NCI-H1105 treated with DMSO at 0.1 percent for 48 hours (cell line): ENCODE measurements at places on chromosomes 11 and 22.

DNA sequence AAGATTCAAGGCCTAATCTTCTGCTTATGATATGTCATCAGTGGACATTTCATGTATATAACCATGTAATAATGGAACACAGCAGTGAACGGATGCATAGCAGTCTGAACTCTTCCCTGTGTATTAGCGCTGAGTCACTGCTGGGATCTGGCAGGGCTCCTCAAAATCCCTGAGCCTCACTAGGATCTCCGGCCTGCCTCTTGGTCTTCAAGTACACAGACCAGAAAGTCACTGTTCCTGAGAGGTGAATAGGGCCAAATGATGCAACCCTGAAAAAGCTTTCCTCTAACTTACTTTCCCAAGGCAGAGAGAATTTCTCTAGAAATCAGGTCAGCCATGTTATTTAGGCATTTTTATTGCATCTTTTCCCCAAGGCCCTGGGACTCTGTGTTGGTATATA, 35.0 kb downstream of the POU2AF1 start:
- DNase-seq: no peak

GRCh38 chr11:7471071-7471470, 14.2 kb upstream of the OLFML1 start:
- DNase-seq: no peak

DNA sequence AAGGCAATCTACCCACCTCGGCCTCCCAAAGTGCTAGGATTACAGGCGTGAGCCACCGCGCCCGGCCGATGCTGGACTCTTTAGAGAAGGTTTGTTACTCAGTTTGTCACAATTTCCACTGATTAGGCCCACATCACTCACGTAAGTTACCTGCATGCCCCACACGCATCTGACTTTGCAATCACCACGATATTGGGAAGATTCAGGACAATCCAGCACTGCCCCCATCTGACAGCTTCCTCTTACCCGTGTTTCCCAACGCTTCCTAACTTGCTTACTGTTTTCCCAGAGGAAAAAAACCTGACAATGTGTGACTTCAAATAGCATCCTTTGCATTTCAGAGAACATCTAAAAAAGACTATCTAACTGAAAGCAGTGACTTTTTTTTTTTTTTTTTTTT, 21.8 kb upstream of the EIF3M start:
- no peak for DNase-seq

DNA sequence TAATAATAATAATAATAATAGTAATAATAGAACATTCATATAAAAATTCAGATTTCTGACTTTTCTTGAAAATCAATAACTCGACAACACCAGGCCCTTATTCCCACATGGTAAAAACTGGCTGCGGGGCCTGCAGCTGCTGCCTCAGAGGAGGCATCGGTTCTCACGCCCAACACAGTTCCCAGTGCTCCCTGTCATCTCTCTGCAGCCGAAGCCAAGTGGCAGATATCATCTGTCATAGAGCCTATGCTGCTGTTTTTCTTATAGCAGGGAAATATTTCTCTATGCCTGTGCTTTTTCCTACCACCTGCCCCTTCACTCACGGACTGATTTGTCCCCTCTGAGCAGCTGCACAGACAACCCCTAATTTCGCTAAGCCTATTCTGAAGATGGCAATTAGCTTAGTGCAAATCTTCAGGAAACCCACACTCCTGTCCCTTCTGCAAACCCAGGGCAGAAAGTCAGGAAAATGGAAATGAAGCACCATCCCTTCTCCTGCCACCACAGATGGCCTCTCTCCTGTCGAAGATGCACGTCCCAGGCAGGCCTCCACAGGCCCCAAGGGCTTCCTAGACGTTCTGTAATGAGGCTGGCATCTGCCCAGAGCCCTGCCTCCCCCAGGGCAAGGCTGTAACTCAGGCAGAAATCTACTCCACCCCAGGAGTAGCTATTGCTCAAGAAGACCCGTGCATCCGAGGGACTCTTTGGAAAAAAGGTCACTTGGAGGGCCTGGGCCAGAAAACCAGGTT, 66.7 kb downstream of the SYN3 start:
- DNase-seq: peak; percentile 73

GRCh38 chr11:2393941-2394817, 6.4 kb upstream of the TSSC4 start:
- DNase-seq: no peak

DNA sequence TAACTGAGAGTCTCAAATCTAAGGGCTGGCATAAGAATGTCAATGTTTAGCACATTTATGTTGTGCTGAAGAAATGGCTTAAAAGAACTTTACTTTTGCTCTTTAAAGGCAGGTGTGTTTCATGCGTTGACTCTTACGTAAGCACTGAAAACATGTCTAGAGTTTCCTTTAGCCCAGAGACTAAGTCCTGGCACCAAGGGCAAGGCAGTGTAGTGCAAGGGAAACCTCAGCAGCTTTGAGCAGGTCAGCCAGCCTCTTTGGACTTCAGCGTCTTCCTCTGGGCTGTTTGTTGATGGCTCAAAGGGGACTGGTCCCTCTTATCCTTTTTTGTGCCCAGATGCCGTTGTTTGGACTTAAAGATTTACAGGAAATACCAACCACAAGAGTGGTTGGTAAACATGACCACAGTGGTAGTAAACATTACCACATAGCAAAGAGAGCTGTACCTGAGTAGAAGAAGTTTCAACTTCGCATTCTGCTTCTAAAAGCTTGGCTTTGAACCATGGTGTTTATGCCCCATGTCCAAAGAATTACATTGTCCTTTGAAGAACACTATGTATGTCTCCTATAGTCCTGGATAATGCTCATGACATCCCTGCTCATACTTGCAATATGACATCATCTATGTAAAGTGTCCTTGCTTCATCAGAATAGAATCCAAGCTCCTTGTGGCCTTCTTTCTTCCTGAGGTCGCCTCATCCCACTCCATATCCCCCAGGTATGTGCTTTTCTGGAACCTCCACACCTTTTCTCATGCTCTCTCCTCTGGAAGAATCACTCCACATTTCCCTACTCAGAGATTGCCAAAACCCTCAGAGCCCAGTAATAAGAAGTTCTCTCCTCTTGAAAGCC, 23.5 kb downstream of the TENM4 start:
- DNase-seq: no peak

DNA sequence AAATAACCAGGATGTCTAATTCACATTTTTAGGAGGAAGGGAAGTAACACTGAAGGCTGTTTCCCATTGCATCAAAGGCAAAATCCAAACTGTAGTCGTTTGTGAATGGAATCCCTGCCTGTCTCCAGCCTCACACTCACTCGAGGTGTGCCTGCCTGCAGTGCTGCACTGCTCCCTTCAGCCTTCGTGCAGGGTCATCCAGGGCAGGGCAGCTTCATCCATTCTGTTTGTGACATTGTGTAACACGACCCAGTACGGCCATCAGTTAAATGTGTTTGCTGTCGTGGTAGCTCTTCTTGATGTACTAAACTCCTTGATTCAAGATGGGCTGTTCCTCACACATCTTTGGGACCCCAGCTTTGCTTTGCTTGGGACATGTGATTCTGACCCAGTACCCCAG, 34.3 kb downstream of the LDLRAD3 start:
- DNase-seq: no peak

GRCh38 chr11:124840666-124841065, 24.6 kb upstream of the ROBO3 start:
- no peak for DNase-seq

DNA sequence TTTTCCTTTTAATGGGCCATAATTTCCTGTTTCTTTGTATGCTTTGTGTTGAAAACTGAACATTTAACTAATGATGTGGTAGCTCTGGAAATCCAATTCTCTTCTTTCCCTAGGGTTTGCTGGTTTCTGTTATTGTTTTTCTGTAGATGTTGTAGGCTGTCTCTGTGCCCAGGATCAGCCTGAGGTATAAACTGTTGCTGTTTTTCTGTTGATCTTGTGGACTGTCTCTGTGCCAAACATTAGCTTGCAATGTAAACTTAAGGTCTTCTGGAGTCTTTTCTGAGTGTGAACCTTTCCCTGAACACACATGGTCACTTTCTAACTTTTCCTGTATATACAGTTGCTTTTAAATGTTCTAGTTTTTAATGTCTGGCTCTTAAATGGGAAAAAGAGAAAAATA, 5.9 kb upstream of the TSKU start:
- no peak for DNase-seq

GRCh38 chr11:124717421-124717785, 22.3 kb upstream of the NRGN start:
- DNase-seq: no peak

- no peak for DNase-seq
These were observed at the start of gene CD81 for GRCh38 chr11:2376751-2377451. Gene CD81 (plus strand): TSS chr11:2377310. CDS start chr11:2377550, 240 bp downstream.

GRCh38 chr11:46222490-46223251, 54.8 kb upstream of the CREB3L1 start:
- DNase-seq: no peak

DNA sequence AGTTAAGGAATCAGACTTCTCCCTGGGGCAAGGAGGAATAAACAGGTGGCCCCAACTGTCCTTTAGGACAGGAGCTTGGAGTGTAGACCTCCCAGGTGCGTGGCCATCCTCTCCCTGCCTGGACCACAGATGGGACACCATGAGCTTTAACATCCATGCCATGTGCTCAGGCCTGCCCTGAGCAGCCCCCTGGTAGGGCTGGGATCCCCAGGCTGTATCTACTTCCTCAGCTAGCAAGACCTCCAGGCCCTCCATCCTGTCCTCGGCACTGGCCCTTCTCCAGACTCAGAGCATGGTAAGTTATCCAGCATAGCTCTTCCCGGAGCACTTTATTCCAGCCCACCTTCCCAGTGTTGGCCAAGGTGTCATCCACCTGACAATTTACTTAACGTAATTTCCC, 5.7 kb downstream of the CD6 start:
- DNase-seq: no peak

DNA sequence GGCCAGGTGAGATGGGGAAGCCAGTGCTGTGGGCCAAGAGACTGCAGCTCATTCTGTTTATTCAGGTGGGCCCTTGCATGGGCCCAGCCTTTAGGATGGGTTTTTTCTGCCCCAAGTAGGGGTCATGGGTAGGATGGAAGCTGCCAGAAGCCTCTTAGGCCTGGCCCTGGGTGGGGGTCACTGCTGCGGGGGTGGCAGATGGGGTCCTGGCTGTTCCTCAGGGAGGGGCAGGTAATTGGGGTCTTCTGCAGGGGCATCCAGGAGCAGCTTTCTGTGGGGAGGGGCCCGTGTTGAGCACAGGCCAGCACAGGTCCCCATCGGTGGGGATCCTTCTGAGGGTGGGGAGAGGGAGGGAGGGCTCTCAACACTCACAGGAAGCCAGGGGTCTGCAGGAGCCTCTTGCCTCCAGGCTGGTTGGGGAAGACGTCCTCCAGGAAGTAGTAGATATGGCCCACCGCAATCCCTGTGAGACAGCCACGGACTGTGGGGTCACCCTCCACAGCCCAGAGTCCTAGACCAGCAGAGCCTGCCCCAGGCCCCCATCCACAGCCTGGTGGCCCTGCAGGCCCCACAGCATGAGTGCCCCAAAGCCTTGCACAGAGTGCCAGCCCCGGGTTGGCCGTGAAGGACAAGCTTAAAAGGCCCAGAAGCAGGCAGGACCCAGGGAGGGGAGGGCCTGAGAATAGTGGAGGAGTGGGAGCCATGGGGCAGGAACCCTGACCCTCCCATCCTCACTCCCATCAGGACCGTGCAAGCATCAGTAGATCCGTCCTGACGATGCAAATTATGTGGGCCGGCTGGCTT, 1.9 kb downstream of the DERL3 start:
- DNase-seq: no peak

DNA sequence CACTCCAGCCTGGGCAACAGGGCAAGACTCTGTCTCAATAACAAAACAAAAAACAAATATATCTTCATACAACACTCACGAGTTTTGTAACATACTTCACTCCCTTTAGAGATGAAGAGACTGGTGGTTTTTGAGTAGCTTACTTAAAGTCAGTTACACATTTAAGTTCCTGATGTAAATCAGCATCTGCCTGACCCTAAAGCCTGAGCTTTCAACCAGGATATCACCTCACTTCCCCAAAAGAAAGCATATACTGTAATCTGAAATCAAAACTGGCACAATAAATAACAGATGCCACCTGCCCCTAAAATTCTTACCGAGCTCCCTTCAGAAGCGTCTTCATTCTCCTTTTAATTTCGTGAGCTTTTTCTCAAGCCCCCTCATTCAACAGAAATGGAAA, 31.5 kb downstream of the LARGE1 start:
- no peak for DNase-seq

GRCh38 chr22:19995611-19996339, 20.8 kb downstream of the ARVCF start:
- DNase-seq: no peak

DNA sequence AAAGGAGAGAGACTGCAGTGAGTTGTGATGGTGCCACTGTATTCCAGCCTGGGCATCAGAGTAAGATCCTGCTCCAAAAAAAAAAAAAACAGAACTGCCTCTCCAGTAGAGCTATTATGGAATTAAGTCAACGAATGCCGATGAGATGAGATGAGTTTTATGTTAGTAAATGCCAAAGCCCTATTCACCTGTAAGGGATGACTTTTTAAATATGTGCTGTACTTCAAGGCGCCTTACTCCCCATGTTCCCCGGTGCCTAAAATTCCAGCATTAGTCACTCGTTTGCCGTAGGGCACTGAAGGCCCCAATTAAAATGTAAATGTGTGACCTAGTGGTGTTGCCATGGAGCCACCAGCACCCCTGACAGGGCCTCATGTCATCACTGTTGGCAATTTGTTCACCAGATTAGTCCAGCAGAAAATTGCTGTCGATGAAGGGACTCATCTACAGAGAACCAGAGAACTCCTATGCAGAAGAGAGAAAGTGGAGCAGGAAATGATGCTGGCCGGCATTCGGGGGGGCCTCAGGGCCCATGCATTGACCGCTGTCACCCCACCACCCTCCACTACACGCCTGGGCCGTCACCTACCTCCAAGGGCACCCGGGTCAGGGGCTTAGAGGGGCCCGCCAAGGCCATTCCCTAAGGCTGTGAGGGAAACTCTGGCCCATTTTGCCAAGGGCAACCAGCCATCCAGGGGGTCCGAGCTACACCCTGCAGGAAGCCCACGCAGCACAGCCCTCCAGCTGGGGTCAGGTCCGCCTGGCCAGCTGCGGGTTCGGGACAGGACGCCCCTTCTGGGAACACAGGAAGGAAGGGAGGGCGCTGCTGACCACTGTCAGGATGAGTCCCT, 17.8 kb downstream of the LIF start:
- DNase-seq: no peak

- no peak for DNase-seq
These were observed 79.3 kb downstream of the SGSM3 start for GRCh38 chr22:40449676-40450035.

- DNase-seq: no peak
These were observed 17.2 kb downstream of the OPCML start for GRCh38 chr11:133515107-133515506.

DNA sequence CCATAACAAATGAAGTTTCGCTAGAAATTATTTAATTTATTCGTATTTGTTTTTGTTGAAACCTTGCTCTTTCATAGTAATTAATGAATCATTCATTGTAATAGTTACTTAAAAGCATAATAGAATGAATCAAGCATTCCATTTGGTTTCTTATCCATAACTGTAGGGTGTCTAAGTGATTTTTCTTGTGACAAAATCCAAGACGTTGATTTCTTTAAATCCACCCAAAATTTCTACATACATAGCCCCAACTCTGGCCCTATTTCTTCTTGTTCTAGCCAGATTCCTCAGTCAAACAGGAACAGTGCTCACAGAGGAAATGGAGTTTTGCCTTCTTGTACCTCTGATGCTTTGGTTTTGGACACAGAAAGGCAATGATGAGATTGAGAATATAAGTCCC, 25.5 kb downstream of the UBASH3B start:
- no peak for DNase-seq
